ENCODE measurements at places on chromosomes 1 and 21. TPM values are rescaled to one million over a fixed set of nuclear protein-coding genes. Genes with fewer than 3 reads are reported as not detected.
A peak's percentile ranks its signal among the peaks of the same experiment; 100 is the strongest.

RNF186 gene
- 0.60 TPM for total RNA-seq

KCNA3 gene
- 0.43 TPM for total RNA-seq

GRCh38 chr1:15799928-15800835 is 7.3 kb downstream of the UQCRHL start:
- peak; percentile 86 for DNase-seq

DNA sequence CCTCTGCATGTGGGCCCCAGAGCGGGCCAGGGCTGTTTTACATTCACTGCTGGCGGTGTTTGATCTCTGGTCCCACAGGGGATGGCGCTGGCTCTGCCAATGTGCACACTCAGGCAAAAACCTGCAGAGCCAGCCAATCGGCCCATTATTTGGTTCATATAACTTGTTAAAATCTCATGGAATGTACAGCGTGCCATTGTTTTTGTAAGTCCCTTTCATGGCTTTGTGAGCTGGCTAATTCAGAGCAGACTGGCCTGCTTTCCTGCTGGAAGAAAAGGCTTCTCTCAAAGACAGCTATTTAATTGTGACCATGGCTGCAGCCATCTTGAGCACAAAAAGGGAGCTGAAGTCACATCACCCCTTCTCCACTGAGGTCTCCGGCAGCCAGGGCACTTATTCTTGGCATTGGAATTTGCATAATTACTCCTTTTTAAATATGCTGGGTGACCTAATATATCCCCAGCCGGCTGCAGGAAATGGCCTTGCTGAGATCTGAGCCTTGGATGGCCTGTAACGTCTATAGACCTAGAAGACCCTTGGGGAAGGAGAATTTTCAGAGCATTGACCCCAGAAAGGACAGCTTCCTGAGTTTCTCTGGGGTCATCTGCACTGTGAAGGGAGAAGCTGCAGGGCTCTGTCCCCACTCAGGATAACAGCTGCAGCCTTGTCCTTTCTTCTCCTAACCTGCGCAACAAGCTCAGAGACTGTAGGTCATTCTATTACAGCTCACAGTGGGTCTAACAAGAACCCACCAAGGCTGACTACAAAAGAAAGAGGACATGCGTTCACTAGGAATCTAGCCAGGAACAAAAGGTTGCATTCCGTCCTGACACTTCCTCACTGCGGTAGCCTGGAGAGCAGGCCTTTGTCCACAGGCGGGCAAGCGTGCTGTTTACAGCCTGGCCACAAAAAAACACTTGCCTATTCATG is 45.8 kb downstream of the BCAR3 start:
- no peak for DNase-seq

CYP4X1 gene
- total RNA-seq = 2.4 TPM

KRTAP23-1 gene
- total RNA-seq = not detected

- no peak for DNase-seq
Observed at GRCh38 chr1:203217139-203217655, 12.3 kb downstream of the CHIT1 start.

DNA sequence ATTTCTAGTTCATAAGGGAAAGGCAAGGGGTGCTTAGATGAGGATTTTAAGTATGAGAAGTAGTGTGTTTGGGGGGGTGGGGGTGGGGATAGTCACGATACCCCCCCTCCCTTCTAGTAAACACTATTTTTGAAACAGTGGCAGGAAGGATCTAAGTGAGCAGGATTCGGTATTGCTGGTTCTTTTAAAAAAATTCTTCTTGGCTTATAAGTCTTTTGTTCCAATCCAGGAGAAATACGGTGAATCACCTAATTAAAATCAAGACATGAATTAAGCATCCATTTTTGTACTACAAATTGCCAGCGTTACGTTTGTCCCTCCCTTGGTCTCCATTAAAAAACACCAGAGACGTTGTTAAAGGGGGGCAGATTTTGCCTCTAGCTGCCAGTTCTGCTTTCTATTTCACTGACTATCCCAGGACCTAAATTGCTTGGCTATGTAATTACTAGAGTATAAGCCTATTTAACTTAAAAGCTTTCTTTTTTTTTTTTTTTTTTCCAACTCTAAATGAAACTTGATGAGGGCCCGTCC is 911 bp downstream of the LMO4 start:
- no peak for DNase-seq

DNA sequence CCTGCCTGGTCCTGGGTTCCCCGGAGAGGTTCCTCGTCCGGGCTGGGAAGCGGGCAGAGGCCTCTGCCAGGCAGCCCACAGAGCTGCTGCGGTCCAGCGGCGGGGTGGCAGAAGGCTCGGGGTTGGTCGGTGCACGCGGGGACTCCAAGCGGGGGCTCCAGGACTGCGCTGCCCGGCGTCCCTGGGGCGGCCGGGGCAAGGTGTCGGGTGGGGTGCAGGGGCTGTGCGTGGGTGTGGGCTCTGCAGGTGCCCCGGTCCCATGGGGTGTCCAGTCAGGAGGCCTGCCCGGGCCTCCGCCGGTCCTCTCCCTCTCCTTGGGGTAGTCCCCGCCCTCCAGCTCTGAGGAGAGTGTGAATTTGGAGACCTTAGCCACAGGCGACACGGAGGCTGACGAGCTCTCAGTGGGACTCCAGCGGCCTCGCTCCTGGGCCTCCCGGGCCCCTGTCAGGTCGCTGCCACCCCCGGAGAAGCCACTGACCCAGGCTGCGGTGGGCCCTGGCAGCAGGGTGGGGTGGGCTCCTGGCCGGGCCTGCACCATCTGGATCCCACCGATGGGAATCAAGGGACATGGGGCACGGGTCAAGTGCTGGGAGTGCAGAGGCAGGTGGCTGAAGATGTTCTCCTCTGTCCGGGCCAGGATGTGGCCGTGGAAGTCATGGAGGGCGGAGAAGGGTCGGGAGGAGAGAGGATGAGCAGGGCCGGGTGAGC is 26.2 kb upstream of the EDN2 start:
- DNase-seq = no peak

ZNHIT6 gene
- total RNA-seq = 3.4 TPM

DNA sequence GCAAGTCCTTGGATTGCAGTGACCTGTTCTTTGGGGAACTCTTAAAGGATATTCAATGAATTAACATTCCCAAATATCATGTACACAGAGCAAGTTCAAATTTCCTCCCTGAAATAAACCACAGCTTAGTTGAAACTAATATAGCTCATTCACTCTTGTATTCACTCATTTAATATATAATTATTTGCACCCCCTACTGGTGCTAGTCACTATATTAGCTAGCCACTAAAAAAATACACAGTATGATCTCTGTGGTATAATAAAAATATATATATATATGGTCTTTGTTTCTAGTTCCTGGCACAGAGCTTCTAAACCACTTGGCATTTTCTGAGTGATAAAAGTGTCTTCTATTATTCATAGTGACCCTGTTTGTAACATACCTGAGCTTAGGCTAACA is 177.3 kb upstream of the LYPLAL1 start:
- no peak for DNase-seq

DNA sequence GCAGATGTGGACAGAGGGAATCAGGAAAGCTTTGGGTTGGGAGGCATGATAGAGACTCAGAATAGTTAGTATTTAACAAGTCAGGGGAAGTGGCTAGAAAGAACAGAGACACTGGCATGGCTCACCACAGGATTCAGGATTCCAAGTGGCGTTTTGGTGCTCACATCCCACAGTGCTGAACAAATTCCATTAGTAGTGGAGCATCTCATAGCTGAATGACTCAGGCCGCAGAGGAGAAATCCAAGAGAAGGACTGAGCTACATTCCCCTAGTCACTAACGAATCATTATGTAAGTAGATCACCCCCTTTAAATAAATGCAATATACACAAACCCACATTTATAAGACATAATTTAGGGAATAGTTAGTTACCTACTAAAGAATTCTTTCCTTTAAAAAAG is 5.0 kb upstream of the KCNJ9 start:
- DNase-seq = no peak

FAM72C gene
- not detected for total RNA-seq

GRCh38 chr1:109912873-109913272 is 2.2 kb downstream of the CSF1 start:
- no peak for DNase-seq

- DNase-seq = peak; percentile 41
Observed at GRCh38 chr21:46081862-46082712, 15.8 kb upstream of the COL6A2 start.

GRCh38 chr1:245698860-245699259 is 544.1 kb downstream of the KIF26B start:
- no peak for DNase-seq

IRF6 gene
- 30.0 TPM for total RNA-seq

DNA sequence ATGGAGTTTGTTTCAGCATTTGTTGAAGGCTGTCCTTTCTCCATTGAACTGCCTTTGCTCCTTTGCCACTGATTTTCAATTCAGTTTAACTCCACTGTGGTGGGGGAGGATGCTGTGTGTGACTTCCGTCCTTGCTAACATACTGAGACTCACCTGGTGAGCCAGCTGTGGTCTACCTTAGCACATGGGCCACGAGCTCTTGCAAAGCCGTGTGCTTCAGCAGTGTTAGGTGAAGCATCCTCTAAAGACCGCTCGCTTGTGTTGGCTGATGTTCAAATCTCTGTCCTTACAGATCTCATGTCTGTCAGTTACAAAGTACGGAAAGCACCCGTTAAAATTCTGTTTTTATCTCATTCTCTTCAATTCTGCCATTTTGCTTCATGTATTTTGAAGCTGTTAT is 3.6 kb upstream of the SPATC1L start:
- no peak for DNase-seq

- no peak for DNase-seq
Observed at GRCh38 chr1:81410941-81411340, 389.8 kb upstream of the ADGRL2 start.

SPRR1B gene
- total RNA-seq = not detected

PCAT6 gene
- 0.65 TPM for total RNA-seq

- no peak for DNase-seq
Observed at GRCh38 chr21:43590194-43590593, 69.1 kb downstream of the HSF2BP start.

GRCh38 chr1:240309769-240310168 is 218.1 kb downstream of the FMN2 start:
- DNase-seq = no peak

- DNase-seq = no peak
Observed at GRCh38 chr1:193070386-193070753, 11.0 kb downstream of the RO60 start.

GNPAT gene
- 19.0 TPM for total RNA-seq

DNA sequence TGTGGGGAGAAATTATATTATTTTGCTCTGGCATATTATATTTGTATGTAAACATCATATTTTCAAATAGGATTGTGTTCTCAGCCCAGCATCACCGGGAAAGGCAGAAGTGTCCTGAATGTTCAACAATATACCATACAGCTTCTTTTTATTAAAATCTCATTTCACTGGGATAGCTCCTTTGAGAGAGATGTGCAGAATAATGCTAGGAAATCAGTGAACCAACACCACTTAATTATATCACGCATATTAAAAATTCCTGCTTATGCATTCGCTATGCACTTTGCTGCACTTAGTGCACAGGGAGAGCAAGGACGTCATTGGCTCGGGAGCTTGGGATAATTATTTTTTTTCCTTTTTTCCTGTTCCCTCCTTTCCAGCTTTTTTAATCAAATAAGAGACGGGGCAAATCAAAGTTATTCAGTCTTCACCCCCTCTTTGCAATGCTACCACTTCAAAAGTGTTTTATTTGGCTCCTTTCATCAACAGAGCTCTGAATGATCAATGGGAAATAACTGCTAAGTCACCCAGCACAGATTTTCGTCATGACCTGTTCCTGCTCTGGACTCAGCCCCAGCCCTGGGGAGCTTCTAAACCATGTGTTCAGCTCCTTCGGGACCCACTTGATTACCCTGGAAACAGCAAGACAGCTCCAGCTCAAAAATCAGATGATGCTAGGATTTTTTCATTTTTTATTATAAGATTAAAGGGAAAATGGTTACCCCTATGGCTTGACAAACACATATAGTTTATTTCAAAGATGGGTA is 165.5 kb upstream of the DUSP10 start:
- no peak for DNase-seq

DNA sequence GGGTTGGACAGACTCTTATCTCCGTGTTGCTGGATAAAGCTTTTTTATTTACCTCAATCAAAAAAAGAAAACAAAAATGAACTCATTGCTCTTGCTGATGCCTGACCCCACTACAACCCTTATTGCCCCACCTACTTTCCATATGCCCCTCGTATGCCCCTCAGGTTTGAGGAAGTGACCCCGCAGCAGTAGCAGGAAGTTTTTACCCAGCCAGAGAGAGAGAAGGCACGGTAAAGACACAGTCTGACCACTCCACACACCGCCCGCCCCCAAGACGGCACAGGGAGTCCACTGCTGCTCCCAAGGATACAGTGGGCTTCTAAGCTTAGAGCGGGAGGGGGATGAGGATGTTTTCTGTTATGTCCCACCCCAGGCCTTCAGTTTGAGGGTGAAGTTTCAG is 9.8 kb downstream of the PLEKHO1 start:
- DNase-seq = no peak

GPR61 gene
- total RNA-seq = not detected

DNA sequence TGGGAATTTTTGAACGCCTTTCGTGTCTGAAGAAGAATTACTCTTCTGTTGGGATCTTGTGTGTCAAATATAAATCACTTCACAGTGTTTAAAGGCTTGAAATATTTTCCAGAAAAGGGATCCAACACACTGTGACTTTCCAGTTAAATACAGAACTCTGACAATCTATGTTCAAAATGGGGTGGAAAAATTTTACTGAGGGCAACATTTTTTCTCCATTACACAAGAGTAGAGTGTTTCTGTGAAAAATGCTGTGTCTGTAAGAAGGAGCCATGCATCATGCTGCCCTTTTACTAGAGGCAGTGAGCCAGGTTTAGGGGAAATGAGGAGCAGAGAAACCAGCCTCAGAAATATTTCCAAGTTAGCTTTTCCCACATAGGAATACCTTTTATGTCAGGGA is 86.5 kb downstream of the VPS13D start:
- no peak for DNase-seq

GRCh38 chr21:27026501-27026900 is 59.6 kb upstream of the ADAMTS5 start:
- no peak for DNase-seq

GRCh38 chr21:33308586-33309490 is 15.9 kb upstream of the IFNAR1 start:
- no peak for DNase-seq

DNA sequence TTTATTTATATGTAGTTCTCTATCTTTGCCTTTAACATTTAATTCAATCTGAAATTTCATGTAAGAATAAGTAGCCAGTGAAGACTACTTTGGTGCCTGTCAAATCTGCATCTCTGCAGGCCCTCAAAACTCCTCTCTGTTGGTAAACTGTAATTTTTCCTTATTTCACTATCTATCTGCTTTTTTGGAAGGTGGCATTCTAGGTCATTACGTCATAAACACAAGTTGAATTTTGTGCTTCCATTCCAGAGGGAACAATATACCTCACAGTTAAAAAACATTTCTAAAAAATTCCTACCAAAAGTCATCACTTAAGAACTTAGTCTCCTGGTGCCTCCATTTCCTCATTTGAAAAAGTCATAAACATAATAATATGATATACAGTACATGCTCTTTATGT is 176.0 kb downstream of the GABPA start:
- no peak for DNase-seq

AMY1B gene
- not detected for total RNA-seq

TDRD10 gene
- 2.2 TPM for total RNA-seq

GRCh38 chr1:27572019-27572678 is 31.8 kb downstream of the AHDC1 start:
- DNase-seq = no peak

CXADR gene
- total RNA-seq = 23.4 TPM

Measured in left lobe of liver (tissue), 2 donors.